ENCODE measurements at places on chromosomes 7 and 10.
A peak's percentile ranks its signal among the peaks of the same experiment; 100 is the strongest.

GRCh38 chr7:26789481-26790184 lies 74.8 kb downstream of the SKAP2 start:
- DNase-seq, result no peak

- no peak for DNase-seq
Observed at GRCh38 chr10:59271160-59271559, 91.2 kb downstream of the FAM13C start.

GRCh38 chr10:43035800-43036199 lies 41.1 kb upstream of the RET start:
- DNase-seq, result no peak

GRCh38 chr7:110693344-110693743 lies 397.6 kb upstream of the LRRN3 start:
- DNase-seq, result no peak

GRCh38 chr7:104198673-104199278 lies 9.0 kb downstream of the ORC5 start:
- no peak for DNase-seq

GRCh38 chr10:34241226-34242000 lies 573.7 kb downstream of the PARD3 start:
- DNase-seq, result no peak

- DNase-seq, result no peak
Observed at GRCh38 chr7:83796760-83797159, 147.8 kb upstream of the SEMA3E start.

- no peak for DNase-seq
Observed at GRCh38 chr10:25933653-25934608, at the start of gene MYO3A. Gene MYO3A (plus strand): TSS chr10:25934229. CDS start chr10:25952111, 17,882 bp downstream.

- peak; percentile 62 for DNase-seq
Observed at GRCh38 chr7:116180302-116180701, 30.0 kb upstream of the TES start.

DNA sequence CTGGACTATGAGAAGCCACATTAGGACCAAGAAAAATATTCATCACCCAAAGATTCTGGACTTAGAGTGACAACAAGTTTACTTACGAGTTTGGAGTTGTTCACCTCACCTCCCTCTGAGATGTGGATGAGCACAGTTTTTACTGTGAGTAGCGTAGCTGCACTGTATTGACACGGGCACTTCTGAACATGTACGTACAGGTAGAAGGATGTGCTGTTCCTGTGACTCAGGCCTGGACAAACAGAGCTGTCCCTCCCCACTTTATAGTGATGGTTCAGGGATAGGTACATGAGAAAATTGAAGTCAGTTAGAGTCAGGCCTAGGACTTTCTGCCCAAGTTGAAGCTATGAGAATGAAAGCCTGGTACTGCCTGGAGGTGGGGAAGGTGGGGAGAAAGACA lies 80.9 kb upstream of the DYNC1I1 start:
- no peak for DNase-seq

DNA sequence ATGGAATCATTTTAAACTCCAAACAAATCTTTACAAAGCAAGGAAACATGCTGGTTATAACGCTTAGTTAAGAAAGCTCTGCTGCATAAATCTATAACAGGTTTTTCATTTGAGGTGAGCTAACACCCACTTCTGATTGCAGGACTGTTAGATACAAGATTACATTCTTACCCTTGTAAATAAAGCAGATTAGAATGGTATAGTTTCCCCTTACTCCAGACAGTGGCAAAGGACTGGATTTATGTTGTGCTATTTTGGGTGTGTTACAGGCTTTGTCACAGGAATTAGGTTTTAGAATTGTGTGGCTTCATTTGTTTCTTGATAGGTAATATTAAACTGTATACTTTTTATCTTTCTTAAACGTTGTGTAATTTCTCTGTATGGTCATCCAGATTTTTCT lies 487.6 kb downstream of the ZWINT start:
- no peak for DNase-seq

DNA sequence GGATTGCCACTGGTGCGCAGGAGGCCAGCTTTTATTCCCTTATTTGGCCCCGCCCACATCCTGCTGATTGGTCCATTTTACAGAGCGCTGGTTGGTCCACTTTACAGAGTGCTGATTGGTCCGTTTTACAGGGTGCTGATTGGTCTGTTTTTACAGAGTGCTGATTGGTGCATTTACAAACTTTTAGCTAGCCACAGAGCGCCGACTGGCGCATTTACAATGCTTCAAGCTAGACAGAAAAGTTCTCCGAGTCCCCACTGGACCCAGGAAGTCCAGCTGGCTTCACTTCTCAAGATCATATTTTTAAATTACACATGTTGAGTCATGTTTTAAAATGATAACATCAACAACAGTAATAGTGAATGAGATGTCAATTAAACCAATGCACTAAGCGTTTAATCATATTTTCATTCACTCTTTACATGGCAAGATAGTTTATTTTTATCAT lies 128.3 kb downstream of the CUBN start:
- DNase-seq, result no peak

DNA sequence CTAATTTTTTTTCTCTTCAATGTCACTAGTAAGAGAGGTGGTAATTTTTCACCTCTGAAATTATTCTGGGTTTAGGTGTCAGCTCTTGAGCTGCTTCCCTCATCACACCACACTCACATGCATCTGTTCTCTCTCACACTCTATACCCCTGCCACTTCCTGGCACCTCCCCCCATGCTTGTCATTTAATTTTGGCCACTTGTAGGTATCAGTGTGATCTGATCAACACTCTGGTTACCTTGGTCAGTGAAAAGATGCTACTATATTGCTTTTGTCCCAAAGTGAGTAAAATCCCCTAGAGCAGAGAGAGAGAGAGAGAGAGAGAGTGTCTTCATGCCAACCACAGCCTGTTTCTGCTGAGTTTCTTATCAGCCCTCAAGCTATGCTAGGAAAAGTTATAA lies 42.5 kb downstream of the STK17A start:
- peak; percentile 61 for DNase-seq

DNA sequence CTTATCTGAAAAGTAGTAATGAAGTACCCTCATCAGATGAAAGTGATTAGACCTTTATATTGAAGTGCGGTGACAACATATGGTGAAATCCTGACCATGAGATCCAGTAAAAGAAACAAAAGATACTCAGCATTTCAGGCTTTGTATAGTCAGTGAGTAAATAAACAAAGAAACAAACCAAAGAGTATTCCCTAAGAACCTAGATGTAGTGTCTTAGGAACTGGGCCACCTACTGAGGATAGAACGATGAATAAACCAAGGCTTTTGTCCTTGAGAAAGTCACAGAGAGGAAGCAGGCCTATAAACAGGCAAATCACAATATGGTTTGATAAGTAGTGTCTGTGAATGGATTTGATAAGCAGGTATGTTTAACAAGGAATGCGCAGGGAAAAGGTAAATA lies 46.2 kb downstream of the ZNF277 start:
- DNase-seq, result no peak

DNA sequence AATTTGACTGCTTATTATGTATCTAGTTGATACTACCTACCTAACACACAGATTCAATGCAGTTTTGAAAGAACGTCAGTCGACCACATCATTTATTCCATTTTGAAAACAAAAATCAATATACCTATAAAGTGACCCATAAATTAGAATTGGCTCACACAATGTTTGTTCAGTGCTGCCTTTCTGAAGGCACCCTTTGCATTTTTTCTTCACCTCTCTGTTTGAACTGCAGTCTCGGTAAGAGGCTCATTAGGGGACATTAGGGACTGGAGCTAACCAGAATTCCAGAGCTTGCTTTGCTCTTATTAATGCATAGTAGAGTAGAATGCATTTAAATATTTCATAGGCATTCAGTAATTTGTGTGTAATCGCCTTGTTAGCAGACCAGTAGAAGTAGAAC lies 234.1 kb downstream of the FOXP2 start:
- no peak for DNase-seq

DNA sequence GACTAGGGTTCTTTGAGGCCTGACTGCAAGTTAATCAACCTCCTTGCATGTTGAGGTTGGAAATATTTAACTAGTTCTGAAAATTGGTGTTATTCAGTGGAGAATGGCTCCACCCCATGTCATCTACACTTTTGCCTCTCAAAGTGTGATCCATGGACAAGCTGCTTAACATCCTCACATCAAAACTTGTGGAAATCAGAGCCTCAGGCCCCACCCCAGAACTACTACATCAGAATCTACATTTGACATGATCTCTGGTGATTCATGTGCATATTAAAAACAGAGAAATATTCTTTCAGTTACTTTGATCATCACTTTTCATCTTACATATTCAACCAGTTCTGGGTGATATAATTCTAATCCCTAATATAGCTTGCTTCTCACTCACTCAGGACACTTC lies 632.9 kb downstream of the ARL4A start:
- no peak for DNase-seq

GRCh38 chr10:33008499-33009243 lies 50.6 kb upstream of the ITGB1 start:
- DNase-seq, result peak; percentile 65

GRCh38 chr10:27258838-27259812 lies 18.5 kb upstream of the ACBD5 start:
- no peak for DNase-seq

DNA sequence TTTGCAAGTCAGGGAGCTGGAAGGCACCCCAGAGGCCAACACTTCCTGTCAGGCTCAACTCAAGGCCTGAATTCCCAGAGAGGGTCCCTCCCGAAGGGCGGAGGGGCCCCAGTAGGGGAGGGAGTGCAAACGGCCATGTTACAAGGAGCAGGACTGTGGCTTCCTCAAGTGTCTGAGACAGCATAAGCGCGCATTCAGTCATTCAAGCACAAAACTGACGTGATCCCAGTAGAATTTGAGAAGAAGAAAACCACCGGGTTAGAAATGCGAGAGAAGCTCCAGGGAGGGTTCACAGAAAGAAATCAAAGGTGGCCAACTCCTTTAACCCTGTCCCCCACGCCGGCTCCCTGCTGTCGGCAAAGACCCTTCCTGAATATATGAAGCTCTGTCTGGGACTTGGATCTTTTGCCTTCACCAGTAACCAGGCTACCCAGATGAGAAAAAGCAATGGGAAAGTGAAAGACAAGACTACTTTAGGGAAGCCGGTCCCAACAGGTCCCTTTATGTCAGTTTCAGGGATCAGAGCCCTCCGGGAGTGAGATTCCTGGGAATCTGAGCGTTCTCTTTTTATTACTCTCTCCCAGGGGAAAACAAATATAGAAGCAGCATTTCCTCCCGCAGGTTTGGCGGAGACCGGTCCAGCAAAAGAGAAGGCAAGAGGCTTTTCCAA lies 1.3 kb downstream of the AFAP1L2 start:
- no peak for DNase-seq

- no peak for DNase-seq
Observed at GRCh38 chr7:5696346-5697110, 84.9 kb downstream of the RNF216 start.

DNA sequence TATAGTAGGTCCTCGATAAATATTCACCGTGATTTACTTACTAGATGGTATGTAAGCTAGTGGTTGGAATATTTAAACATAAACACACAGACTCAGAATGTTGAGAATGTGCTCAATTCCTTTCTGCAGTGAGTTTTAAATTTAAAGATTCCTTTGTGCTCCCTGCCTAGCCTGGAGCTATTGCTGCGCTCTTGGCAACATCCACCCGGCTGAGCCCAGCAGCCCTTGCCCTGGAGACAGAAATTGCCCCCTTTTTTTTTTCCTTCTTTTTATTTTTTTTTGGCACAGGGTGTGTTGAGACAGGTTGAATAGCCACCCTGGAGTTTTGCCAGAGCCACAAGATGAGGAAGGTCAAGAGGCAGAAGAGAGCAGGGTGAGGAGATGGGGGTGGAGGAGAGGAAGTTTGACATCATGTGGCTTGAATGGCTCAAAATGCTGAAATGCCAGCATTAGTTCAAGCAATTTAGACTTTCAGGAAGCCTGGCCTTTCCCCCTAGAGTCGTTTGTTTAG lies 180.8 kb downstream of the PRKCQ start:
- DNase-seq, result no peak

GRCh38 chr10:23606456-23606855 lies 167.6 kb downstream of the OTUD1 start:
- no peak for DNase-seq

DNA sequence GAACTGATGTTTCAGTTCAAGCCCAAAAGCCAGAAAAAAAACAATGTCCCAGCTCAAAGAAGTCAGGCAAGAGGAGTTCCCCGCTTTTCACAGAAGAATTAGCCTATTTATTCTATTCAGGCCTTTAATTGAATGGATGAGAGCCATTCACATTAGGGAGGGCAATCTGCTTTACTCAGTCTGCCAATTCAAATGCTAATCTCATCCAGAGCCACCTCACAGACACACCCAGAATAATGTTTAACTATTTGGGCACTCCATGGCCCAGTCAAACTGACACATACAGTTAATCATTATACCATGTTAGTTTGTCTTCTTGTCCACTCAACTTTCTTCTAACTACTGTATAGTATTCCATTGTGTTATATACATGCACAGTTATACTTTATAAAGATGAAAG lies 2.6 kb upstream of the NPSR1 start:
- no peak for DNase-seq

DNA sequence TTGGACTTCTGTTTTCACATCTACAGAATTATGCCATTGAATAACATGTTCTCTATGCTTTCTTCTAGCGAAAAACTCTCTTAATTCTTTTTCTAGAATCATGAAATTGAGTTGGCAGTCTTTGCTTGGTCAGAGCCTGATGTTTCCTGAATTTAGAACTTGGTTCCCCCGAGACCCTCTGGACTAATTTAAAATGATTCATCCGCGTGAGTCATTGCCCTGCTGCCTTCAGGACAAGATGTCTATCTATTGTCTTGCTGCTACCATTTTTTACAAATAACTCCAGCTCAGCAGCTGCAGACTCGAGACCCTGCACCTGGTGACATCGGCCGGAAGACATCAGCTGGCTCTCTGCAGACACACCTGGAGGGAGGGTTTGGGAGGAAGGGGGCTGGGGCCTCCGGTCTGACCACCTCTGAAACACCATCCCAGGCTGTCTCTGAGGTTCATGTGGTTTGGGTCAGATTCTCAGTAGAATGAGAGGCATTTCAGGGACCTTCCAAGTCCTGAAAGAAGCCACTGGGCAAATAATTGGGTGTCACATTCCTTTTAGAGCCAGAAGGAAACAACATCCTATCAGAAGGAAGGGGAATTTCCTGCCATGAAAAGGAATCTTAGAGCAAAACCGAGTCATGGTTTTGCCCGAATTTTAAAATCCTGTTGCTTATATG lies 20.9 kb upstream of the KLF6 start:
- DNase-seq, result peak; percentile 59

GRCh38 chr10:17734432-17735080 lies 17.4 kb upstream of the TMEM236 start:
- no peak for DNase-seq

DNA sequence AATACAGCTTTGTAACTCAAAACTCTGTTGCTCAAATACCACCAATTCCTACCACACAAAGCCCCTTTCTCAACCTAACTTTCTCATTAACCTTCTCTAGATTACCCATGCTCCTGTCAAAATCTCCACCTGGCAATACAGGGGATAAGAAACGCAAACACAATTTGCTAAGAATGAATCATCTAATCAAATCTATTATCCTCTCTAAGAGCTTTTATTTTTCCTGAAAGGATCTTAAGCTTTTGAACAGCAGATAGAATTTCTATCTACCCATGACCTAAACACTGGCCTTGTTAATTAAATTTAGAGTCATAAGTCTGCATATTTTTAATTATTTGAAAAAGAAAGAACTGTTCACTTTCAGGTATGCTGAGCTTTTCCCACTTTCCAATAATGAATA lies 98.3 kb downstream of the HBP1 start:
- DNase-seq, result no peak

- no peak for DNase-seq
Observed at GRCh38 chr7:14054125-14054524, 64.7 kb upstream of the ETV1 start.

Measured in central memory CD4-positive, alpha-beta T cell (primary cell).